ENCODE measurements at places on chromosomes 2 and 18. TPM values are rescaled to one million over a fixed set of nuclear protein-coding genes. Genes with fewer than 3 reads are reported as not detected.

GRCh38 chr2:48170281-48170680, 264.0 kb upstream of the FBXO11 start:
- DNase-seq: no peak

DNA sequence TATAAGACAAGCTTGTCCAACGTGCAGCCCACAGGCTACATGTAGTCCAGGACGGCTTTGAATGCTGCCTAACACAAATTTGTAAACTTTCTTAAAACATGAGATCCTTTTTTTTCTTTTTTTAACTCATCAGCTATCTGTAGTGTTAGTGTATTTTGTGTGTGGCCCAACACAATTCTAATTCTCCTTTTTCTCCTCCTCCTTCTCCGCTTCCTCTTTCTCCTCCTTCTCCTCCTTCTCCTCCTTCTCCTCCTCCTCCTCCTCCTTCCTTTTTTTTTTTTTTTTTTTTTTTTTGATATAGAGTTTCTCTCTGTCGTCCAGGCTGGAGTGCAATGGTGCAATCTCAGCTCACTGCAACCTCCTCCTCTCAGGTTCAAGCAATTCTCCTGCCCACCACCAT, 39.3 kb upstream of the GTF2A1L start:
- no peak for DNase-seq

TEKT4 gene
- not detected for total RNA-seq

DNA sequence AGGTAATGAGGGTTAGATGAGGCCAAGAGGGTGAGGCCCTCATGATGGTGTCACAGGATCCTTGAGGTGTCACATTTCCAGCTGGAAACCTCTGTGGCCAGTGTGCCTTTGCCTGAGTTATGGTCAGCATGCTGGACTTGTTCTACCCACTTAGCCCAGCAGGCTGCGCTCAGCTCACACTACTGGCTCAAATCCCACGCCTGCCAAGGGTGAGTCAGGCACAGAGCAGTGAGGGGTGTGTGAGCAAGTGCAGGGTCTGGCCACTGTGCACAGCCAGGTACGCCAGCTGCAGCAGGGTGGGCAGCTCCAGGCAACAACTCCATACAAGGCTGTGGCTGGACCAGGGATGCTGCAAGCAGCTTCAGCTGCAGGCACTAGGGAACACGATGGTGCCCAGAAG, 616.6 kb upstream of the FSHR start:
- DNase-seq: no peak

GRCh38 chr18:78525366-78526111, 454.1 kb upstream of the SALL3 start:
- no peak for DNase-seq

DNA sequence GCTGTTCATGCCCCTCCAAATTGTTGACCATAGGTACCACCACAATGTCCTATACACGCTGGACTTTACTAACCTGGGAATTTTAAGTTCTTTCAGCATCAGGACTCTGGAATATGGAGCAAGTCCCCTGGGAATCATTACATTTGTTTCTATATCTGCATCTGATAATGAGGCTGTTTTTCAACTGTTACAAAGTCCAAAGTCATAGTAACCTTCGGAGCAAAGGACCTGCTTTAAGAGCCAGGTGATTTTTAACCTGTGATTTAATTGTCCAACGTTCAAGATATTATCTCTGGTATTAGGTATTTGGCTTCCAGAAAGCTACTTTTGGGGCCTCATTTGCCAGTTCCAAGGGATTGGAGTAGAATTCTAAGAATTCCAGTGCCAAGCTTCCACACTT, 7.5 kb upstream of the B3GNT2 start:
- DNase-seq: no peak

DNA sequence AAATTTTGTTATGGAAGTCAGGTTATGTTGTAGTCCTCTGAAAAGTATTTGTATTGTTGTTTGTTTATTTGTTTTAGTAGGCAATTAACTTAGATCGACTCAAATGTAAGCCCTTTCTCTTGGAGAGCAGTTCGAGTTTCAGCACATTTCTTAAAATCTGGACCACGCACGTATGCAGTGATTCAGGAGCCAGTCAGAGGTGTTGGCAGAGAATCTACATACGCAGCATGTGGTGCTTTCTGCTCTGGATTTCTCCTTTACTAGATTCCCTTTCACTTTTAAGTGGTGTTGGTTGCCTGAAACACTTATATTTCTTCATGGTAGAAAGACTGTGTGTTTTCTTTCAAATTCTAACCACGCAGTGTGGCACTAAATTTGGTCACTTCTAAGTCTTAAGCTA, 773.9 kb upstream of the LRATD1 start:
- DNase-seq: no peak

GRCh38 chr2:216519154-216519762, 20.6 kb downstream of the RPL37A start:
- peak; percentile 80 for DNase-seq

DSG3 gene
- not detected for total RNA-seq

MFSD6 gene
- total RNA-seq: 14.0 TPM

DNA sequence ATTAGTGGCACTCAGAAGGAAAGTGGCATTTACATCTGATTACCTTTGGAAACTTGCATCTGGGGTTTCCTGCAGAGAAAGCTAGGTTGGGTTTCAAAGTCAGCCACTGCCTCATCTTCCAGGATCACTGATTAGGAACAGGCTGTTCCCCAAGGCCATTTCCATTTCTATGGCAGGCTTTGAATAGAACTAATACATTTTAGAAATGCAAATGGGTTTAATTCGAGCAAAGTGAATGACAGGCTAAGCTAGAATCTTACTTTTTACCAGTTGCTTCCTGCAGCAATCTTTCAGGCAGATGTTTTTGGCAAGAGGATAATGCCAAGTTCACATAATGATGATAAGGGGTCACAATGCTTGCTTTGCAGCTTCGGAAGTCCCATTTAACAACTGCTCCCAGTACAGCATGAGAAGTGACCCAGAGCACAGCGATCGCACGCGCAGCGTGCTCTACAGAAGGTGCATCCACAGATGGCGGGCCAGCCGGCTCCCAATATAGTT, 336.7 kb downstream of the LPIN1 start:
- no peak for DNase-seq

- DNase-seq: no peak
Measured at GRCh38 chr18:73551211-73551610, 596.4 kb downstream of the FBXO15 start.

DNA sequence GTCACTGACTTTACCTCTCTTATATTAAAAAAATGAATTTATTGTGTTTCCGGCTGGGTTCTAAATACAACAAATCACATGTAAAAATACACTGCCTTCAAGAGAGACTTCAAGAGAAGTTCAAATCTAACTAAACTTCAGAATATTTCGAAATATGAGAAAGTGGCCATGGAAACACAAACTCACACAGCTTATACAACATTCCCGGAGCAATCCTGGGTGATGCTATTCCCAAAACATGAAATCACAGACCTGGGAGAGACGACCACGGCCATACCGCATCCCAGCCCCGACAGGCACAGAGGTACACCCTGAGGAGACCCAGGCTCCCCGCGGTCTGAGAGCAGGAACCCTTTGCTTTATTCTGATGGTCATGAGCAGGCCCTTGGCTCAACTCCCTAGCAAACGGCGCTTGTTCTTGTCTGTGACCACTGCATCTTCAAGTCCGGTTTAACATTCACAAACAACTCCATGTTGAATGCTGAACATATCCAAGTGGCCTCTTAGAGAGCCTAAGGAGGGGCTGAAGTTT, 185.4 kb upstream of the REV1 start:
- no peak for DNase-seq

DNA sequence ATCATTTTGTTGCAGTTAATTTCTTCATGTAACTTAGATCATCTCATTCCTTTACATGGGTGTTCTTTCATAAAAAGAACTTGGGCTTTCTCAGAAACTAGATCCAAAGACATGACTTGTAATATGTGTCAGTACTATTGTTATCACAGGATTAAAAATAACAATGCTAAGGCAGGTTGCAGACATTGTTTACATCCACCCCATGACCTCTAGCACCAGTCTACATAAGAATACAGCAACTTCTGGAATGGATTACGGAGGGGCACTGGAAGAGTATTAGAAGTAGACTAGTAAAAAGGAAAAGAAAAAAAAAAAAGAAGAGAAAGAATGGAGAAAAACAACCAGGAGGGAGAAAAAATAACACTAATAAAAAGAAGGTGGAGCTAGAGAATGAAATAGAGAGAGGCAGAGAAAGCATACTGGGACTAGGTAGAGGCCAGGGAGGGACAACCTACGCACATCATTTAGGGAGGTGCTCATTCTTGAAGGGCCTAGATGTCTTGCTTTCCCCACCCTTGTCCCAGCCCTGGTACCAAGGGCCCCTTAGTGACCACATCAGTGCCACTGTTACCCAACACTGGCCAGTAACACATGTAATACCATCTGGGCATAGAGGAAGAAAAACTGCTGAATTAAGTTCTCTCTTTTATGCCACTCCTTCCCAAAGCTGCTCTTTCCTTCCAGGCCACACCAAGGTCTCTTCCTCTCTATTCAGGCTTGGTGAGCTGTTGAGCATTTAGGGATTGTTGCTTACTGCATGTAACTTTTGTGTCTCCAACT, 70.6 kb upstream of the KLF7 start:
- DNase-seq: no peak

GRCh38 chr2:176931588-176932563, 280.7 kb upstream of the HNRNPA3 start:
- peak; percentile 31 for DNase-seq

DNA sequence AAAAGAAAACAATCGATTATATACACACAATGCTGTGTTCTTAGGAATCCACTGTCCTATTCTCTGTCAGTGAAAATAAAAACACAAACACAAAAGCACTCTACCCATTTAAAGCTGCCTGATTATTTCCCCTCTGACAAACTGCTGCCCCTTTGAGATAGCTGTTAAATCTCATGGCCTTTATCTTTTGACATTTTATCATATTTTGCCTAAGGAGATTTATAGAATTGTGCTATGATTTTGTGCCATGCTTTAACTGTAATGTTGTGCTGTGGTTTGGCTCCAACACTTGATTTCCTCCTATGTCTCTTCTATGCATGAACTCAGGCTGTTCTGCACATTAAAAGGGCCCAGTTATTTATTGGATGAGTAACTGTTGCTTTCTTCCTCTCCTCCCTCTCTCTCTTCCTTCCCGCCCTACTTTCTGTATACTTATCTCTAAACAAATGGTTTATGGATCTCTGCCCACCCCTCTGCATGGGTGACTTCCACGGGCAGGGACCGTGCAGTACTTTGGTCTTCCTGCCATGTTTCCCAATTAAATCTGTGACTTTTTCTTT, 1096.6 kb downstream of the TSN start:
- no peak for DNase-seq

PROKR1 gene
- not detected for total RNA-seq

REEP1 gene
- total RNA-seq: 90.1 TPM

DNA sequence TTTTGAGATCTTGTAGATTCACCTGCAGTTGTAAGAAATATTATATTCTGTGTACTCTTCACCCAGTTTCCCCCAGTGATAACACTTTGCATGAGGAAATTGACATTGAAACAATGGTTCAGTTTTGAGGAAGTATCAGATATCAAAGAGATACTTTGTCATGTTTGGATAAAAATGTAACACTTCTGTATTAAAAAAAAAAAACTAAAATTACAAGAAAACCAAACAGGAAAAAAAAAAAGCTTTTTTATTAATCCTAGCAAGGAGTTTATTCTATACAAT, 204.0 kb downstream of the ARL4C start:
- DNase-seq: no peak

GRCh38 chr2:129165006-129165405, 814.5 kb upstream of the RAB6C start:
- no peak for DNase-seq

LDAH gene
- 14.7 TPM for total RNA-seq

GRCh38 chr2:157864857-157865430, 11.2 kb downstream of the ACVR1 start:
- no peak for DNase-seq

PRR30 gene
- not detected for total RNA-seq

GRCh38 chr2:205685314-205686055, 3.2 kb downstream of the NRP2 start:
- peak; percentile 49 for DNase-seq

GRCh38 chr2:181516992-181517391, 59.8 kb downstream of the ITGA4 start:
- no peak for DNase-seq

DNA sequence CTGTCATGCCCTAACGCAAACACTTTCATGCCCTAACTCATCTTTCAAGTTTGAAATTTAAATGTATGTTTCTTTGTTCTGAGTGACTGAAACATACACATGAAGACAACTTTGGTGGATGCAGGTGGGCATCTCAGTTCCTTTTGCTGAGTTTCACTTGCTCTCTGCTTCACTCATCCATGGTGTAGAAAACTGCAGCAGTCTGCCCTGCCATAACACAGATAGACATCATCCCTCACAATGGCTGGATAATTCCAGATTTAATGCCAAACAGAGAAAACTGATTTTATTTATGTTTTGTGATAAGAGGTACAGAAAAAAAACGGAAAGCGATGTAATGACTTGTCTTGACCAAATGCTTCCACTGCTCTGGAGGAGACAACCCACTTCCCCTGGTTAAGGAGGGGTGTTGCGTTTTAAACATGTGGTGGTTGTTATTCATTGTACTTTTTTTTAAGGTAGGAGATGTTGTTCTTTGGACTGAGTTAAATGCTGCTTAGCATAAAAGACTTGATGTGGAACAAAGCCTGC, 70.4 kb downstream of the RHBDD1 start:
- DNase-seq: no peak

ABCB11 gene
- not detected for total RNA-seq

UGT1A5 gene
- total RNA-seq: not detected

CIB4 gene
- total RNA-seq: not detected

DNA sequence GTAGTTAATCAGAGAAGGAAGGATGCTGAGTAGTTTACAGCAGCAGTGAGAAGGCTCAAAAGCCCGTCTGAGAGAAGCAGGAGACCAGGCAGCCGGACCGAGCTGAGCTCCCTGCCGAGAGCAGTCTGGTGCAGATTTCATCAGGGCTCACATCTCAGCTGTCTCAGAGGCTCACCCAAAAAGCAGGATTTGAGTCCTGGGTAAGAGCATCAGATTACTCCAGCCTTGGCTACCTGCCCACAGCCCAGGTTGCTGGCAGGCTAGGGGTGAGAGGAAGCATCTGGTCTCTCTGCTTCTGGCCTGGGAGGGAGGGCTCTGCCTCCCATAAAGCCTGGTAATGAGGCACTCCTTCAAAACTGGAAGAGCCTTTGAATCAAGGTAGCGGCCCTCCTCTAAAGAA, 140.5 kb downstream of the ST6GAL2 start:
- DNase-seq: no peak

PRKAG3 gene
- 49.9 TPM for total RNA-seq

C1GALT1C1L gene
- not detected for total RNA-seq

MOGAT1 gene
- not detected for total RNA-seq

GRCh38 chr2:219989744-219990143, 362.3 kb downstream of the SLC4A3 start:
- no peak for DNase-seq

CPO gene
- total RNA-seq: not detected

GRCh38 chr18:63319383-63320122, at the start of gene BCL2:
TSS of gene BCL2 (minus strand) at chr18:63319769.
- peak; percentile 34 for DNase-seq

DNA sequence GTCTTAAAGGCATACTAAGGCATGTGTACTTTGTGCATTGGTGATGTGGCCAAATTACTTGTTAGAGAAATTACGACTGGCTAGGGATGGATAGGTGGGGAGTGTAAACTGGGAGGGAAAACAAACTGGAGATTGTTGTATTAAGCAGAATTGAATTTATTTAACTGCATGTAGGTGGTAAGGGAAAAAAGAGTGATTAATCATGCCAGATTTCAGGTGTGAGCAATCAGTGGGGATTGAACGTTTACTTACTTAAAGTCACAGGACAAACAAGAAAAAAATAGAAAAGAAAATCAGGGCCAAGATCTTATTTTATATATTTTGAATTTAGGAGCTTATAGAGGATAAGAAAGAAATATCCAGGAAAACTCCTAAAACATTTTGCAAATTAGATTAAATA, 88.6 kb downstream of the GULP1 start:
- no peak for DNase-seq

PCARE gene
- 0.32 TPM for total RNA-seq
